ENCODE measurements at places on chromosomes 2 and 18. TPM values are rescaled to one million over a fixed set of nuclear protein-coding genes. Genes with fewer than 3 reads are reported as not detected.

The POMC gene
- 1.0 TPM for total RNA-seq

The AKAIN1 gene
- not detected for total RNA-seq

The NAT8 gene
- not detected for total RNA-seq

The ST8SIA3 gene
- total RNA-seq = not detected

The PDE11A gene
- total RNA-seq = 0.30 TPM

The CRYGD gene
- not detected for total RNA-seq

The HOXD11 gene
- total RNA-seq = 7.8 TPM

The WDFY1 gene
- 128 TPM for total RNA-seq

The ACVR1C gene
- 0.37 TPM for total RNA-seq

The ME2 gene
- 120 TPM for total RNA-seq

The AP1S3 gene
- 12.6 TPM for total RNA-seq

The FSHR gene
- not detected for total RNA-seq

The UGT1A8 gene
- not detected for total RNA-seq

The ANKRD30B gene
- total RNA-seq = not detected

Data from smooth muscle cell of the umbilical artery (primary cell).